Fibroblast of lung (primary cell): ENCODE measurements at places on chromosomes 13 and 19.
A peak's percentile ranks its signal among the peaks of the same experiment; 100 is the strongest.

- no peak for DNase-seq
Observed at GRCh38 chr19:18852648-18853047, 20.9 kb downstream of the UPF1 start.

DNA sequence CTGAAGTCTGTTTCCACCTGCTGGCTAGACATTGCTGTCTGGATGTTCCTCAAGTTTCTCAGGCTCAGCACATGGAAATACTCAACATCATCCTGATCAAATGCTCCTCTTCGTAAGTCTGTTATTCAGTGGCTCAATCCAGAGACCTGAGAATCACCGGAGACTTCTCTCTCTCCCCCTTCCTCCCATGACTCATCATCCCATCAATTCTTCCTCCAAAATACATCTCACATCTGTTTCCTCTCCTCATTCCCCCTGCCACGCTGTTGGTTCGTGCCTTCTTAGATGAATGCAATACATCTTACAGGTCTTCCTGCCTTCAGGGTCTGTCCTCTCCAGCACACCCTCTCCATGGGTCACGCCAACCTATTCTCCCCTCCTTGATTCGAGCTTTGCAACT lies 7.4 kb upstream of the RXFP2 start:
- DNase-seq = no peak

DNA sequence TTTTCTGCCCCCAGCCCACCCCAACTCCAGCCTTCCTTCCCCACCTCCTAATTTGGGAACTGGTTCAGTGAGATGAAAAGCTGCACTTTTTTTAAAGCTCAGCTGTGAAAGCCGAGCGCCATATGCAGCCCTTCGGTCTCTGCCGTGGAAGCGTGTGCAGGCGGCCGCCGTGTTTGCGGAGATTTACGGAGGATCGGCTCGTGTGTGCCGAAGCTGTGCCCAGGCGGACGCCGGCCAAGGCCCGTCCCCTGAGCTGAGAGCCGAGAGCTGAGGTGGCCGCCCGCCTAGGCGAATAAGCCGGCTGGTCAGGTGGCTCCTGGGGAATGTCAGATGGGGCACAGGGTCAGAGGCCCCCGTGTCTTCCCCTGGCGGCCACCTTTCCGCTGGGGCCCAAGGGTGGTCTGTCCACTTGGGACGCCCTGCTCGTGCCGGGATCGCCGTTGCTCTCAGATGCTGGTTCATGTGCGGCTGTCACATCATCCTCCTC lies 78.7 kb downstream of the ZNF536 start:
- no peak for DNase-seq

DNA sequence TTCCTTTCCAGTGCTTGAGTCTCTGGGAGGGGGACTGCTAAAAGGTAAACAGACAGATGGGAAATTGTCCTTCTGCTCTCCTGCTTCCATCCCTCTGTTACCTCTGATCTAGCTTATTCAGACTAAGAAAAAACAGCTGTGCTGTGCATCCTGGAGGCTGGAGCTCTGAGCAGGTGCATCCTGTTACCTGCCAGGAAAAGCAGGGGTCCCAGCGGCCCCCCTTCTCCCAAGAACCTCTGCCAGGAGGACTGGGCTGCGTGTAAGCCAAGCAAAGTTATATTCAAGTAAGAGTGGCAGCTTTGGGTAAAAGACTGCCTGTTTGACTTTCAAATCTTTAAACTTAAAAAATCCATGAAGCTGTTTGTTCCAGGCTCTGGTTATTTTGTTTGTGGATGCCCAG lies 75.1 kb downstream of the C13orf42 start:
- DNase-seq = no peak

- peak; percentile 42 for DNase-seq
Observed at GRCh38 chr19:44476559-44477408, 23.5 kb downstream of the ZNF180 start.

GRCh38 chr13:21075379-21076249 lies 14.2 kb upstream of the LATS2 start:
- DNase-seq = peak; percentile 42

GRCh38 chr13:44236370-44236769 lies 137.3 kb upstream of the SERP2 start:
- DNase-seq = no peak

DNA sequence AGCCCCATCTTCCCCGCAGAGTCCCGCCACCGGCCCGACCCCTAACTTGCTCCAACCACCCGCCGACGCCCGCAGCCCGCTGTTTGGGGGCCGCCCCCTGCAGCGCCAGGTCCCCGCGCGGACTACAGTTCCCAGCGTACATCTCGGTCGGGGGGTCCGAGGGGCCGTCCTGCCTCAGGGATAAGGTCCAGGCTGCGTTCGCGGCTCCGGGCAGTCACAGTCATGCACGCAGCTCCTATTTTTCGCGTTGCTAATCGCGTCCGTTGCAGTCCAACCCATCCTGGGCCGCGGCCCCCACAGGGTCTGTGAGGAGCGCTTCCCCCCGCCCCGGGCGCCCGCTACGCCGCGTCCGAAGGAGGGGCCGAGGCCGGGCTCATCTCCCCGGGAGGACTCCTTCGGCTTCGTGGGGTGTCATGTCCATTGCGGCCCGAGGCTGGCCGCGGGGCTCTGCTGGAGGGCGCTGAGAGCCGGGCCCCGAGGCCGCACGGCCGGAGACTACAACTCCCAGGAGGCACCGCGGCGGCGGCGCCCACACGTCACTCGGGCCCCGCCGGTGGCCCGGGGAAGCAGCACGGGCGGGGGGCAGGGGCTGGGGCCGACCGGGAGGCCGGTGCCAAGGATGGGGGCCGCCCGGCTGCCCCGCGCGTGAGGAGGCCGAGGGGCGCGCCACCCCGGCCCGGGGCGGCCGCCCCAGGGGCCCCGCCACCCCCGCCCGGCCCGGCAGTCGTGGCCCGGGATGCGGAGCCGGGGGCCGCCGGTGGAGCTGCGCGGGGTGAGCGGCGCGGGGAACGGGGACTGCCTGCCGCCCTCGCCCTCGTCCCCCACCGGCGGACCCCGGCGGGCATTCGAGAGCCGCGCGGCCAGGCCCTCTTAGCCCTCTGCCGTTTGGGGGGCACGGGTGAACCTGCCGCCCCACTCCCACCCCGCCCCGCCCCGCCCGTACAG lies at the start of gene MAP3K10:
MAP3K10 (plus strand) TSS at position 536 of the 945 bp plus-strand sequence. CDS start 606 bp downstream, outside the sequence.
- DNase-seq = peak; percentile 67

DNA sequence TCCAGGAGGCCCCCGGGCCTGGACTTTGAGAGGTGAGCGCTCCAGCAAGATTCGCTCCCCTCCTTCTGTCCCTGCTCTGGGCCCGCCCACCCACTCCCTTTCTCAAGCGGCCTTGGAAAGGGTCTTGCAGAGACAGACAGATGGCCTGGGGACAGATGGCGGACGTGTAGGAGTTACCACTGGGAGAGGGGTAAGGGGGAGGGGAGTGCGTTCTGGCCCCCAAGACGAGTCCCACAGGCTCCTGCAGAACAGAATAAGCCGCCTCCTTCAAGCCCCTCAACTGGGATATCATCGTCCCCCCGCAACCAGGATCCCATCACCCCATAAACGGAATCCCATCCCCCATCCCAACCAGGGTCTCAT lies 3.6 kb upstream of the TNFAIP8L1 start:
- no peak for DNase-seq

DNA sequence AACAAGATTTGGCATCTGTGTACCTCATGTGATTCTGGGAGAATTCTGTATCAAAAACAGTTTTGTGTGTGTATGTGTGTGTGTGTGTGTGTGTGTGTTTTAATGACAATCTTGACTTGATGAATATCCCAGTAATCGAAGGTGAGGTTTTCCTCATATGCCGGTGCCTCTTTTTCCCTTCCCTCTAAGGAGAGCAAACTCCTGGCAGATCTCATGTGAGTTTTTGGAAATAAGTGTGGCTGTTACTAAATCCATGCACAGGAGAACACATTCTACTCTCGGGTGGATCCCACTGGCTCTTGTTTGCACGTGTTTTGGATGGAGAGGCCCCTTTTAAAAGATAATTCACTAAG lies 29.0 kb upstream of the CEBPG start:
- no peak for DNase-seq

GRCh38 chr19:55165952-55166529 lies 372 bp downstream of the DNAAF3 start:
- peak; percentile 51 for DNase-seq

DNA sequence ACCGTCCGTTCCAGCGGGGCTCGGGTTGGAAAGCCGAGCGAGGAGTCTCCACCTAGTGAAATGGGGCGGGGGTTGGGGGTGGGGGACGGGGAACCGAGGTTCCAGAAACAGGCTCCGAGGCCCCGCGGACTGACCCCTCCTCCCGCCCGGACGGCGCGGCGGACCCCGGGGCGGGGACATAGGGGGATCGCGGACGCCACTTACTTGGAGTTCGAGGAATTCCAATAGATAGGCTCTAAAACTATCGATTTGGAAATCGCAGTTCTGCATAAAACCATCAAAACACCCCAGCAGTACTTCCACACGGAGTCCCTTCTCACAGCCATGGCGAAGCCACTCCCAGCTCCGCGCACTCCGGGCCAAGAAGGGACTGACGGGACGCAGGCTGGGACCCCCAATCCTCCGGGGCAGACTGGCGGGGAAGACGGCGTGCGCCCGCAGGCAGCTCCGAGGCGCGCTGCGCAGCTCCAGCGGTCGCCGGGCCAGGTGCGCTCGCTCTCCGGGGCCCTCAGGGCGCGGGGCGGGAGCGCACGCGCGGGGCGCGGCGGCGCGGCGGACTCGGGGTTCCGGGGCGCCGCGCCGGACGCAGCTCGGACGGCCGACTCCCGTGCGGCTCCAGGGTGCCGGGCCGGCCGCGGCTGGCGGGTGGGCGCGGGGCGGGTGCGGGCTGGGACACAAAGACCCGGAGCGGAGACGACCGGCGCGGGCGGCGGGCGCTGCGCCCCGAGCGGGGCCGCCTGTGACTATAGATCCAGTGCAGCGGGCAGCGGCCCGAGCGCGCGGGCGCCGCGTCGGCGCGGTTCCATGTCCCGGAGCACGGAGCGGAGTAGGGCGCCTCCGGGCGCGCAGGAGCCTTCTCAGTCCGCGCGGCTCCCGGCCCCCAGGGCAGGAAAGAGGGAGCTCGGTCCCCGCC lies 567 bp downstream of the EFNB2 start:
- DNase-seq = peak; percentile 42

- DNase-seq = peak; percentile 67
Observed at GRCh38 chr13:73467125-73467524, 408.3 kb downstream of the KLF5 start.

GRCh38 chr19:28466107-28467045 lies 746.6 kb downstream of the UQCRFS1 start:
- peak; percentile 51 for DNase-seq

- DNase-seq = no peak
Observed at GRCh38 chr13:101258509-101258908, 157.8 kb downstream of the NALCN start.

DNA sequence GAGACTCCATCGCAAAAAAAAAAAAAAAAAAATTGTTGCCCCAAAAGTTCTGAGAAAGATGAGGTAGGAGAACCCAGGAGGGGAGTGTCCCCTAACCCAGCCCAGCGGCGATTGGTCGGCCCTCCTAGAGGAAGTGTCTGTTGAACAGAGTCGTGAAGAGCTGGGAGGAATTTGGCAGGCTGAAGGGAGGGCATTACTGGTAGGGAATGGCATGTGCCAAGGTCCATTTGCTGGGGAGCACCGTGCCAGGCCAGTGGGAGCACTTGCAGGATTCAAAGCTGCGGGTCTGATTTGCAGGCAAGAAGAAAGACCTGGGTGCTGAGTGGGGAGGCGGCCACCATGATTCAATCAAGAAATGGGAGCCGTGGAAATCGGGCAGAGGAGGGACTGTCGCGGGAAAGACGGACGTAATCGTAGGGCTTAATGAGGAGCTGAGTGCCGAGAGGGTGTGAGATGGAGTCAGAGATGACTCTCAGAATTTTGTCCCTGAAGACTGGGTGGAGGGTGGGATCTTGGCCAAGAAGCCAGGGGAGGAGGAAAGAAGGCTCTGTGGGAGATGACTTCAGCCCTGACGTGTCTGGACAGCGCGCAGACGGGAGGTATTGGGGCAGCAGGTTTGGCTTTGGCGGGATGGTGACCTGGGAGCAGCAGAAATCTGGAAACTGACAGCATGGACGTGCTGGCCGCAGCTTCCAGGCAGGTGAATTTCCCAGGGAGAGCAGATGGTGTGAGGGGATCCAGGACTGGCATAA lies 15.4 kb downstream of the CERS4 start:
- DNase-seq = no peak

DNA sequence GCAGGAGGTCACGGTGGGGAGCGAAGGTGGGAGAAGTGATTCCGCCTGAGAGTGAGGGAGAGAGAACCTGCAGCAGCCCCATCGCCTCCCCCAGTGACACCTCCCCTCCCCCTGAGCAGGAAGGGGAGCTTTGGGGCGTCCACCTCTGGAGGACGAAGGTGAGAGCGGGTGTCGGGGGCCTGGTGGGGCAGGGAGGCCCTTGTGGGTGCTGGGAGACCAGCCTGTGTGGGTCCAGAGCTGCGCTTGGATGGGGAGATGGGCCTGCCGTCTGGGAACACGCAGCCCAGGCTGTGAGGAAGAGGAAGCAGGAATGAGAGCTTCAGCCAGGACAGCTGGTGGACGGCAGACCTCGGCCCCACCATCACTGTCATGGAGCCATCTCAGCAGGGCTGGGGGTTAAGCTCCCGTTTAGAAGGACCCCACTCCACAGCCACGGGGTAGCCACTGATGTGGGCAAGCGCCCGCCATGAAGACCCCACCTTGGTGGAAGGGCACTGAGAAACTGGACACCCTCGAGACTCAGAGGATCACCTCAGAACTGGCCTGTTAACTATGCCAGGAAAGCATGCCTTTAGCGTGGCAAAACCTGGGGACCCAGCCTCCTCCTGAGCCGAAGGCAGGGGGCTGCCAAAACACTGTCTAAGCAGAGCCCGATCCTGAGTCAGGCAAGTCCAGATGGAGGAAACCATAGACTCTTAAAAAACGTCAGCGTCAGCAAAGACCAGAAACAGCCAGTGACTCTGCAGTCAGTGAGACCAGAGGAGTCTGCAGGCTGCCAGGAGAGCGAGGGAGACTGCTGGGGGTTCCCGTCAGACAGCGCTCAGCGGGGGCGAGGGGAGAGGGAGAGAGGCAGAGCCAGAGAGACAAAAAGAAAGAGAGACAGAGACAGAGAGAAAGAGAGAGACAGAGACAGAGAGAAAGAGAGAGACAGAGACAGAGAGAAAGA lies 6.4 kb upstream of the PROZ start:
- peak; percentile 71 for DNase-seq

DNA sequence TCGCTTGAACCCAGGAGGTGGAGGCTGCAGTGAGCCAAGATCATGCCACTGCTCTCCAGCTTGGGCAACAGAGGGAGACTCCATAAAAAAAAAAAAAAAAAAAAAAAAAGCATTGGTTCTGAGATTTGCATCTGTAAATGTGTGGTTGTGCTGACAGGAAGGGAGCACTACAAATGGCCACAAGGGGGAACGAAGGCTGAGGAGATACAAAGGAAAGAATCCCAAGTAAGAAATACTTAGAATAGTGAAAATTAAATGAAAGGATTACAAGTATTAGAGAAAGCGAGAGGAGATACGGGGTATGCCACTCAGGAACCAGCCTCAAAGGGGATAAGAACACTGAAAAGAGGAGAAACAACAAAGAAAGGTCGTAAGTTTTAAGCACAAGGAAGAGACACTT lies 284.9 kb downstream of the KLF12 start:
- DNase-seq = peak; percentile 47

GRCh38 chr13:20901668-20902437 lies 693 bp downstream of the XPO4 start:
- DNase-seq = peak; percentile 33

DNA sequence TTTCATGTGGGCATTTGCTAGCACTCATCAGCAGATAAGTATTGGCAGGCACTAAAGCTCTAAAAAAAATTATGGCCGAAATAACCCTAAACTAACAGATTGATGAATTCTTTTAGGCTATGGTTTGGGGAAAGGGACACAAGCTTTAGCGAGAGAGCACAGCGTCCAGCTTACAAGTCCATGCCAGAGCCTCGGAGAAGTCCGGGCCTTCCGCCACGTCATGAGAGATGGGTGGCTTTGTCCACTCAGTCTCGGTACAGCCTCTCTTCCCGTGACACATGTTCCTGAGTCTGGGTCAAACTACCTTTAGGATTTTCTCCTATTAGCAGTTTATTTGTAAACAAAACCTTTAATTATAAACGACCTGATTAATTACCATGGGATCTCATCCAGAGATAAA lies 27.7 kb downstream of the TMTC4 start:
- DNase-seq = no peak
